ENCODE measurements at places on chromosomes 2 and 18.

DNA sequence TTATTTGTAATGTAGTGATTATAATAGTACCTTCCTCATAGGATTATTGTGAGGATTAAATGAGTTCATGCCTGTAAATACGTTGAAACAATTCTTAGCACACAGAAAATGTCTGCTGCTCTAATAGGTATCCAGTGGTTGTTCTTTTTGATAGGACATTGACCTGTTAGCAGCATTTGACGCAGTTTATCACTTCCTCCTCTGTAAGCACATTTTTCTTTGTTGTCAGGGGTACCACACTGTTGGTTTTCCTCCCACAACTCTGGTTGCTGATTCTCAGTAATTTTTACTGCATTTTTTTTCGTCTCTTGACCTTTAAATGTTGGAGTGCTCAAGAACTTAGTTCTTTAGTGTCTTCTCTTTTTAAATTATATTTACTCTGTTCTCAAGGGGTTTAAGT, 15.4 kb downstream of the PPM1B start:
- DNase-seq = no peak

- peak; percentile 76 for DNase-seq
Measured at GRCh38 chr18:33440060-33441043, at the start of gene CCDC178. Gene CCDC178 (minus strand): TSS chr18:33440721. CDS start chr18:33412088, 28,633 bp downstream.

- DNase-seq = no peak
Measured at GRCh38 chr2:25651782-25652455, 21.5 kb downstream of the DTNB start.

DNA sequence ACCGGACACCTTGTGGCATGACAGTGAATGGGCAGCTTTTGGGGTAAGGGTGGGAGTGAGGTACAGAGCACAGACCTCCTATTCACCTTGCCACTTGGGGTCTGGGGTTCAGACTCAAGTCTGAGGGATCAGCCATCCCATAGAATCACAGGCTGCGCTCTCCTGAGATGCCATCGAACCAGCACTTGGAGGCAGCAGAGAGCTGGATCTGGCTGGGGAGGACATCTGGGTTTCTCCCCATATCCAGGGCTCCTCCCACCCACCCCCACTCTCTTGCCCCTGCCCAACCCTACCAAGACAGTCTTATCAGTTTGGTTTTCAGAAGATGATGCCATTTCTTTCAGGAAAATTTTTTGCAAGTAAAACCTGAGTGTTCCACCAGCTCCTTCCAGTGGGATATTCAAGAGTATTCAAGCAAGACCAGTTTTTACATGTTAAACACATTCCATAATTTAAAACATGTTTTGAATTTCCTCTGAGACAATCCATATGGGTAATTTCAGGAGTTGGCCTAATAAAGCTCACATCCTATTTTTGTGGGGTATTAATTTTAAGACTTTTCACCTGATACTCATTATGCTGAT, 29.2 kb upstream of the TEX44 start:
- DNase-seq = peak; percentile 43

DNA sequence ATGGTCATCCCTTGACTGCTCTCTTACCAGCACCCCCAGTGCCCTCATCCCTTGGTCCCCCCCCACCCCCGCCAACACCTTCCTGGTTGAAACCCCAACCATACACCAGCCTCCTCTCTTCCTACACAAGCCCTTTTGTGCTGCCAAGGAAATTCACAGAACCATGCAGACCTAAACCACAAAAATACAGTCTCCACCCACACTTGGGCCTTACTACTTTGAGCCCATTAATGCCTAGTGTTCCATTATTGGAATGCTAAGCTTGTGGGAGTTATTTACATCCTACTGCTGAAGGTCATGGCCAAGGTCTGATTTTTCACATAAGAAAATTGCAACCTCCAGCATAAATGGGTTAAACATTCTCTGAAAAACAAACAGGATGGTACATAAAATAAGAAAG, 4.1 kb upstream of the CRACDL start:
- no peak for DNase-seq

GRCh38 chr2:165109915-165110314, 93.9 kb downstream of the SCN3A start:
- no peak for DNase-seq

DNA sequence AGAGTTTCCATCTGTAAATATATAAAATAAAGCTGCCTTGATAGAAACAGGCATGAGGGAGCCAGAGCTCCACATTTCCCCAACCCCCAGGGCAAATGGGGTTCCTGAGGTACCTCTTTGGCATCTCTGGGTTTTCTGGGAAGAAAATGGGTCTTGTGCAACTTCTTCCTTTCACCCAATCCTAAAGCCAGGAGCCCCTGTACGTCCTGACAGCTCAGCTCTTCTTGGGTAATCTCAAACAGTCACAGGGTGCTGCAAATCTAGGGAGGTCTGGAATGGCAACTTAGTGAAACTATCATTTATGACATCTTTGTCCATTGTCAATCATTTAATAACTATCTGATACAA, 36.6 kb upstream of the STAT1 start:
- peak; percentile 38 for DNase-seq

- peak; percentile 24 for DNase-seq
Measured at GRCh38 chr2:215522237-215522636, 86.4 kb upstream of the FN1 start.

DNA sequence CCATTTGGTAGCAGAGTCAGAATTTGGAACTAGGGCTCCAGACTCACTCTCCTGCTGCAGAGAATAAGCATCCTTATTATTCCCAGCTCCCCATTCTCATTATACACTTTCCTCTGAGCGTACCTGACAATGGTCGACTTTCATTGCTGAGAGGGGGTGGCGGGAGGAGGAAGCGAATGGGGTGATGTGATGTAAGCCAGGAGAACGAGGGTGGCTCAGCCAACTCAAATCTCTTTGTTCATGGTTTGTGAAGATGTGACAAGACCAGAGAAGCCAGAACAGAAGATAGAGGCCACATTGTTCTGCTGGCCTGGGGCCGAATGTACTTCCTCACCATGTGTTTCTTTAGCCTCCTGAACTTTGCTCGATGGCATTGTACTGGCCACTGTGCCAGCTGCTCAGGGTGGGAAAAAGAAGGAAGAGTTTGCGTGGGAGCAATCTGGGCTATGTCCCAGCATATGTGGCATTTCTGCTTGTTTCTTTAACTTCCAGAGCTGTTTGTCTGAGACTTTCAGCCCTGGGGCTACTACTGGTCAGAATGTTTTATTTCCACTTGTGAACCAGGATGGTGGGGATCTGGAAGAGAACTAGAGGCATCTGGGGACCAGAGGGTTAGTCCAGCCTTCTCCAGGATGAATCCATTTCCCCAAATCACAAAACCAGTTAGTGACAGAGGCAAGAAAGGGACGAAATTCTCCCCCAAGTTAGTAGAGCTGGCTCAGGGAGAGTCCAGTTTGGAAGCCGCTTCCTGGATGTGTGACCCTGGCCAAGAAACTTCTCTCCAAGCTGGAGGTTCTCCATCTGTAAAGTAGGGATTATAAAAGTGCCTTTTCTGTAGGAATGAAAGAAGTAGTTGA, 62.6 kb downstream of the MOGAT1 start:
- peak; percentile 37 for DNase-seq

DNA sequence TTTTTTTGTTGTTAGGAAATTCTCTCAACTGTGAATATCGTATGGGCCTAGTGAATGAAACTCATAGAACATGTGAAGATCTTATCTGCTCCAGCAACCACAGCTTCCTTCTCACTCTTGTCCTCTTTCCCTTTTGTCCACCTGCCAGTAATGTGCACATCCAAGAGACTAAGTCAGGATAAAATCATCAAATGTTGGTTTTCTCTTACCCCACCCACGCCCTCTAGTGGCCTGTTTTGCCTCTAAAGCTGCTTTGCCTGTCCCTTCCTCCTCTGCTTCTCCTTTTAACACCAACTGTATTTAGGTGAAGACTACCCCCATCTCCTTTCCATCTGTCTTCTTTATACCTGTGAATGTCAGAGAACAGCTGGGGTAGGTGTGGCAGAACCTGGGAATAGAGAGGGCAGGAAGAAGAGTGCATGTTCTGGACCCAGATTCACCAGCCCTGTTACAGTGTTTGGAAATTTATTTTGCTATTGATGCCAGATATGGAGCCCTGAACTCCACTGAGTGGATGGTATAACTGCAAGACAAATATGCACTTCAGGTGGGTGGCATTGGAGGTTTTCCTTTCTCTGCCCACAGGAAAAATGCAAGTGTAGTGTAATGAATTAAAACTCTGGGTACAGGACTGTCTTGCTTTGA, 8.4 kb upstream of the MGAT5 start:
- peak; percentile 75 for DNase-seq

DNA sequence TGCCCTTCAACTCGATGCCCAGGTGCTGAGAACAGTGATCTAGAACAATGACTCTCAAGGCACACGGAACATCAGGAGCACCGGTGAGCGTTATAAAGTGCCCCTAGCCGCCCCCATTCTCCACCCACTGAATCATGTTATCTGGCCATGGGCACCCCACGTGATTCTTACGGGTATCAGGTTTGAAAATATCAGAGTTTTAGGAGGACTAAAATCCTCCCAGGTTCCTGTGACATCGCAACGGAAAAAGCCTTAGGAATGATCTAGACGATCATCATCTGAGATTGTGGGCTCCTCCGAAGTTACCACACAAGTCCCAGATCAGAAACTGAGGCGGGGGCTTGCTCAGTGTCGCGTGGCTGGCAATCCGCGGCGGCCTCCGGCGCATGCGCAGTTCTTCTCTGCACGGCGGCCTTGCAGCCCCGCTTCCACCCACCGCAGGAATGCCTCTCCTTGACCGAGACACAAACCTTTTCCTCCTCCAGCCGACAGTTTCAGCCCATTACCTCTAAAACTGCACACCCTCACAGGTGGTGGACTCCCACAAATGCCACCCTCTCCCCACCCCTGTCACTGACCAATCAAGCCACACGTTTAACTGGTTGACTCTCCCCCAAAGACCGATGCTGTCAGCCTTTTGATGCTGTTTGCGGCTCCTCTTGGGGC, 5.8 kb upstream of the MRPL33 start:
- peak; percentile 66 for DNase-seq

Measured in fibroblast of lung (primary cell).